ENCODE measurements at places on chromosomes 6 and 20.

DNA sequence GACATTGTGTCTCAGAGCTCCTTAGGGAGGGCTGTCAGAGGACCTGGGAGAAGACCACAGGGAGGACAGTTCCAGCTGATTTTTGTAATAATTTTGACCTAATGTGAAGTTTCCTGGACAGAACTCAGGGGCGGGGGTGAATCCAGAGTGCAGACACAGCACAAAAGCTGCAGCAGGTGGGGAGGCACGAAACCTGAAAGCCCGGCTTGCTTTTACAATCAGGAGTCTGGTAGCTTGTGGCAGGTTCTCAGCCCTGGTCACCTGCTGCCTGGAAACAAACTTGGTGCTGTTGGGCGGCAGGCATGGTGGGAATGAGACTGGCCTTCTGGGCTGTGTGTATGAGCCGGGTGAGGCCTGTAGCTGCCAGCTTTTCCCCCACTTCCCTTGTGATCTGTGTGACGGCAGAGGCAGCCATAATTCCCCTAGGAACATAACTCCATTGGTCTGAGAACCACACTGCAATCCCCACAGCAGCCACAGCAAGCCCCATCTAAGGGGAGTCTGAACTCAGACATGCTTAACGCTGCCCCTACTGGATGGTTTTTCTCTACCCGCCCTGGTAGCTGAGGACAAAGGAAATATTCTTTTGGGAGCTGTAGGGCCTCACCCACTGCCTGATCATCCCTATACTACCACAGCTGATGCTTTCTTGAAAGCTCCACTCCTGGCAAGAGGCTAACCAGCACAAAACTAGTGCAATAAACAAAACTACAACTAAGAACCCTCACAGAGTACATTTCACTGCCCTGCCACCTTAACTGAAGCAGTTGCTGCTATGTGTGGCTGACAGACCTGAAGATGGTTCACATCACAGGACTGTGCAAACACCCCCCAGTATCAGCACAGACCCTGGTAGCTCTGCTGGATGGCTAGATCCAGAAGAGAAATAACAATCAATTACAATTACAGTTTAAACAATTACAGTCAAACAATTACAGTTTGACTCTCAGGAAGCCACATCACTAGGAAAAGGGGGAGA lies 1055.1 kb upstream of the GJE1 start:
- no peak for DNase-seq

DNA sequence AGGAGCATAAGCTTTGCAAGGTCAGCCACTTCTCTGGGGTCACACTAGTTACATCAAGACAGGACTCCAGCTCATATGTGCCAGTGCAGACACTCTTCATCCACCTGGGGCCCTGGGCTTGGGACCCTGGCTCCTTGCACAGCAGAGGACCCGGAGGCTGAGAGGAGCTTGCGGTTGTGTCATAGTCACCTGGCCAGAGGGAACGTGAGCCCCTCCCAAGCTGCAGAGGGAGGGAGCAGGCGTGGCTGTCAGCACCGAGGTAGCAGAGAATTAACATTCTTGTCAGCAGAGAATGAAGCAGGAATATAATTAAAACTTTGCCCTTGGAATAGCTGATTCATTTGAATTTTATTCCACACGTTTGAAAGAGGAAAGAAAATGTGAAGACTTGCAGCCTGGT lies 36.8 kb downstream of the BCAS4 start:
- no peak for DNase-seq

DNA sequence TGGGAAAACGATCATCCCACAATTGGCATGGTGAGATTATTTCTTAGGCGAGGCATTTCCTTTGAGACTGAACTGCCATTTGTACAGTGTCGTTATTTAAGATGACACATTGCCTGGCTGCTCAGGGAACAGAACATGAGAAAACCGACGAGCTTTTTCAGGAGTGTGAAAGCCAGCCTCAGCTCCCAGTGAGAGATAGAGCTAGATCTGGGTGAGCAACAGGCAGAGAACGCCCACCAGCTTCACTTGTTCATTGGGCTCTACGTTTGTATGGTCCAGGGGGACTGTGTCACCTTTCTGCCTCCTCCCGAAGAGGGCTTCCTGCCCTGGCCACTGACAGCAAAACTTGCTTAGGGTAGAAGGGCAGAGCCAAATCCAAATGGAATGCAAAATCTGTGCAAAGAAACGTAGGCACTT lies 378.1 kb downstream of the RNGTT start:
- no peak for DNase-seq

DNA sequence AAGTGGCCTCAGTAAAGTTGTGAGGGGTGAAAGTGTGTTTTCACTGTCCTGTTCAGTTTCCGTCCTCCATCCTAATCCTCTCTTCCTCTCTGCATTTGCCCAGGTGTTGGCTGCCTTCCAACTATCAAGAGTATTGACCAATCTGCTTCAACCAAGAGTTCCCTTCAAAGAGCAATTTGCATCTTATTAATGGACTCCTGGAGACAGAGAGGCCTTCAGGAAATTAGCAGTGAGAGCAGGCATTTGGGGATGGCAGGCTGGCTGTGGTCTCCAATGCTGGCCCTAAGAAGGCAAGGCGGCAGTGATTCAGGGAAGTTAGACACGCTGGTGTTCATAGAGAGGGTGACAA lies 77.2 kb downstream of the GPR6 start:
- DNase-seq = no peak

DNA sequence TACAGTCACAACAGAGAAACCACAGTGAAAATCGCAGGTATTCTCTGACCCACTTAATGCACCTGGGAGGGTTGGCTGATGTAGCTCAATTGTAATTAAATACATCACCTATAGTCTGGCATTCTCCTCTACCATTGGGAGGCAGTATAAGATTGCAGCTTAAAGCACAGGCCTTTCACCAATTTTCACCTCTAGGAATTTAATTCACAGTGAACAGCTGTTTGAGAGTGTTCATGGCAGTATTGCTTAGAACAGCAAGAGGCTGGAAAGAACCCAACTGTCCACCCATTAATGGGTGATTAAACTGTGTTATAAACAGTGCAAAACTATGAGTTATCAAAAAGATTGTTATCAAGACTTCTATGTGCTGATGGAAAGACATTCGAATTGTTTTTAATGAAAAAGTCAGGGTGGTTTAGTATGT lies 2.0 kb downstream of the EDEM2 start:
- no peak for DNase-seq

- peak; percentile 87 for DNase-seq
Measured at GRCh38 chr6:2999618-3000557, at the start of gene NQO2. TSS of gene NQO2 (plus strand) at chr6:2999894. CDS start at chr6:3006553, 6,659 bp downstream.

GRCh38 chr6:166167258-166167731 lies 356 bp downstream of the TBXT start:
- no peak for DNase-seq

- DNase-seq = no peak
Measured at GRCh38 chr6:169292338-169293124, 38.9 kb upstream of the THBS2 start.

- DNase-seq = no peak
Measured at GRCh38 chr6:32449088-32449736, 9.5 kb downstream of the HLA-DRA start.

GRCh38 chr6:112603726-112604125 lies 256.6 kb downstream of the RFPL4B start:
- no peak for DNase-seq

DNA sequence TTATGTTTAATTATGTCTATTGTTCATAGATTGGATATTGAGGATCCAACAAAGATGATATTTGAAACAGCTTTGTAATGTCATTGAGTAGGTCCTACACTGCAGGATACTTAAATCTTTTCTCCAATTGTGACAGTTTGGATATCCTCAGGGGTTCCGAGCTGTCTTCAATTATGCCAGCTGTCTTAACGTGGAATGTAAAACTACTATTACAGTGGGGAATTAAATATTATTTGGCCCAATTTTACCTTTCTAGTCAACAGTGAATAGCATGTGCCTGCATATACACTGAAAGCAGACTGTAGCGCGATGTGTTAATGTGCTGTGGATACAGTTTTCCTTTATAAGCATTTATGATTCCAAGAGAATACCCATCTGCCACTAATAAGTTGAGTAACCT lies 156.9 kb downstream of the GRIK2 start:
- DNase-seq = no peak

DNA sequence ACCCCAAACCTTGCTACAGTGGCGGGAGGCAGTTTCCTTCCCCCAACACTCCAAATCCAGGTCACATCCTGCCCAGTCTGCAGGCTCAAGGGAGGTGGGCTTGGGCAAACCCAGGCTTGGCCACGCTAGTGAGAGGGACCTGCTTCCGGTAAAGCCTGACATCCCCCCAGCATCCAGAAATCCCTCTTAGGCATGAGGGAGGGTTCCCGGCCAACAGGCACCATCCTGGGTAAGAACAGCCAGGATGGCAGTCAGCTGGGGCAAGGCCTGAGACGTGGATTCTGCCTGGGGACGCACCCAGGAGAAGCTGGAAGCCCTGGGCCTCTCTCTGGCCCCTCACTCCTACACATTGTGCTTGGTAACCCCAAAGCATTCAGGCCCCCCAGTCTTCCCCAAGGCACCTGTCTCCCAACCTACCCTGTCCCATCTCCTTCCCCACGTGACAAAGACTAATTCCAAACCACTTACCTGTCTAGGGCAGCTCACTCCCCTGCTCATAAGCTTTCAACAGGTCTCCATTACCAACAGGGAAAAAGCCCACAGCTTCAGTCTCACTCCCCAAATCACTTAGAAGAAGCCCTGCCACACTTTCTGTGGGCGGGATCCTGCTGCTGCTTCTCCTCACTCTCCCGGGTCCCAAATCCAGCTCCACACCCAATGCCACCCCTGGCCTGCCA lies 2.1 kb downstream of the C20orf144 start:
- no peak for DNase-seq

DNA sequence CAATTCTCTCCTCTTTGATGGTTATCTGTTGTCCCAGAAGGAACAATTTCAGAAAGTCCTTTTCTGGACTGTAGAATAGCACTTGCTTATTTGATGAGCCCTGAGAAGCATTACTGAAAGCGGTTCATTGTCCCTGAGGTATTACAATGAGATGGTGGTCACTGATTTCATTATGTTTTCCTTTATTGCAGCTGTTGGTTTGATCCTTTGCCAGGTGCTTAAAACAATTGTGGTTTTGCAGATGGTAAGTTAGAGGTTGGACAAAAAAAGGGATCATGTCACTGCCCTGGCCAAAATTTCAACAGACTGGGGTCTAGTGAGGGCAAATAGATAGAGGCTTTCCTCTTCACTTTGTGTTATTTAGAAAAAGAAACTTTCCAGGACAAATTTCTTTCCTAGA lies 61.9 kb downstream of the ESR1 start:
- no peak for DNase-seq

DNA sequence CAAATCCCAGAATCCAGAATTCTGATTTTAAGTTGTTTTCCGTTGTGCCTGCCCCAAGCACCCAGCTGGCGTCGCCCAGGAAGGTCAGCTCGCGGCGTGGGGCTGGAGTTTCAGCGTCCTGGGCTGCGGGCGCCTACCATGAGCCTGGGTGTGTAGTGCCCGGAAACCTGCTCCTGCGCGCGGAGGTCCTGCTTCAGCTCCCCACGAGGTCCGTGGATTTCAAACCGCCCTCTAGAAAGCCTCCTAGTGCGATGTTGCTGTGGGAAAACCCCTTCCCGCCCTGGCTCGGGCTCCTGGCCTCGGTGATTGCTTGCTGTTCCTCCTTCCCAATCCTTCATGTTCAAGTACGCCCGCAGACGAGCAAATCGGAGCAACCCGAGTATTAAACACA lies 51.3 kb upstream of the NRN1 start:
- DNase-seq = no peak

- no peak for DNase-seq
Measured at GRCh38 chr20:4247898-4248858, 232.8 kb upstream of the RNF24 start.

GRCh38 chr6:125981571-125982185 lies 4.7 kb upstream of the TRMT11 start:
- no peak for DNase-seq

GRCh38 chr20:58826271-58826670 lies 24.4 kb downstream of the GNAS-AS1 start:
- DNase-seq = no peak

DNA sequence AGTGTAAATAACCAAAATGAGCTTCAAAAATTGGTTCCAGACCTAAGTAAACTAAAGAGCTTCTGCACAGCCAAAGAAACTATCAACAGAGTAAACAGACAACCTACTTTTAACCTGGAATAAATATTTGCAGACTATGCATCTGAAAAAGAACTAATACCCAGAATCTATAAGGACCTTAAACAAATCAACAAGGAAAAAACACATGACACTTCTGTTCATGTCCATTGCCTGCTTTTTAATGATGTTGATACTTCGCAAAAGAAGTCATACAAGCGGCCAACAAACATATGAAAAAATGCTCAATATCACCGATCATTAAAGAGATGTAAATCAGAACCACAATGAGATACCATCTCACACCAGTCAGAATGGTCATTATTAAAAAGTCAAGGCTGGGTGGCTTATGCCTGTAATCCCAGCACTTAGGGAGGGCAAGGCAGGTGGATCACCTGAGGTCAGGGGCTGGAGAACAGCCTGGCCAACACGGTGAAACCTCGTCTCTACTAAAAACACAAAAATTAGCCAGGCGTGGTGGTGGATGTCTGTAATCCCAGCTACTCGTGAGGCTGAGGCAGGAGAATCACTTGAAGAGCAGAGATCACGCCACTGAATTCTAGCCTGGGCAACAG lies 42.5 kb upstream of the DST start:
- DNase-seq = no peak

- no peak for DNase-seq
Measured at GRCh38 chr6:138000941-138001340, 106.3 kb downstream of the PERP start.

DNA sequence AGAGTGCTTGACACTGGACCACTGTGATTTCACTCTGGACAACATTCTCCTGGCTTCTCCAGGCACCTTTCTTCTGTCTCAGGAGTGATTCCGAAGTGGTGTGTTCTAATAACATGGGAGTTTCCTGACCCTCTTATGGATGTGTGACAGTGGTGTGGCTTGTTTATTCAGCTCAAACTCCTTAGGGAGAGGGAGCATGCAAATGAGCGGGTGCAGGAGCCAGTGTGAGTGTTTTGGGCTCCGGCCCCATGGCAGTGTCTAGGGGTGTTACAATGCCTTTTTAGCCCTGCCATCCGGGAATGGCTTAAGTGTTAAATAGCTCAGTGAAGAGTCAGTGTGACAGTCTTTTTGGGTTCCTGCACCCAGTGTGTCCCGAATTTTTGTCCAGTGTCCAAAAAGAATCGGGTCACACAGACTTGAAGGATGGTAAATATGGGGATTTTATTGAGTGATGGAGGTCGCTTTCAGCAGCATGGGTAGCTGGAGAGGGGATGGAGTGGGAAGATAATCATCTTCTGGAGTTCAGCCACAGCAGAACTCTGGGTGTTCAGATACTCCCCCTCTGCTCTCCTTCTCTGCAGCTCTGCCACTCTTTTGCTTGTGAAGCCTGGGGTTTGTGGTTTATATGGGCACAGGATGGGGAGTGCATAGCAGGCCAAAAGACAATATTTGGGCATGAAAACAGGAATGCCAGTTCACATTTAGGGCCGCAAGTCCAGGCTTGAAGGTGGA lies 928.9 kb upstream of the CITED2 start:
- no peak for DNase-seq

- DNase-seq = no peak
Measured at GRCh38 chr6:39273406-39273821, 40.8 kb downstream of the KCNK17 start.

GRCh38 chr20:49230561-49231133 lies 11.4 kb downstream of the DDX27 start:
- DNase-seq = no peak

All from activated T-helper 1 cell treated with anti-CD3 and anti-CD28 coated beads, Interleukin-2, amount 50 U/mL, for 16 hours (primary cell).